ENCODE measurements at places on chromosomes 16 and 17.

GRCh38 chr16:59249011-59249410 lies 514.9 kb upstream of the GOT2 start:
- DNase-seq: no peak

DNA sequence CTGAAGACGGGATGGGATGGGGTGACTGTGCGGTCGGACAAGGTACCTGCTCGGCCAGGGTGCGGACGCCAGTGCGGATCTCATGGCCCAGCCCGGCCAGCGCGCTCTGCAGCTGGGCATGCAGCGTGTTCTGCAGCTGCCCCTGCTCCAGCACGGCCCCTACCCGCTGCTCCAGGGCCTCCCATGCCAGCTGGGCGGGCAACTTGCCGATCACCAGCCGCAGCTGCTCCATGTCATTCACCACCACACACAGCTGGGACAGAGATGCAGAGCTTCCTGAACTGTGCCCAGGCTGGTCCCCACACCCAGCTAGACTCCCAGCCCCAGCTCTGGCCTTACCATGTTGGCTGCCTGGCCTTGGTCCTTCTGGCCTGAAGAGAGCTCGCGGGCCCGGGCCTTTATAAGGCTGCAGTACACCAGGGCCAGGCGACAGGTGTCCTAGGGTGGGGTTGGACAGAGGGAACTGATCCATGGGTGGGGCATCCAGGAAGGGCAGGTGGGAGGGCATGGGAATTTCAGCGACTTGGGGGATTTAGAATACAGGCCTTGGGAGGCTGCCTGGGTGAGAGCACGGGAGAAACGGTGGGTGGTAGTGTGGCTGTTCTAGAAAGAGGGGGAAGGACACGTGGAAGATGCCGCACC lies 9.8 kb downstream of the UNC13D start:
- no peak for DNase-seq

- DNase-seq: no peak
These were observed 94.3 kb upstream of the ZFHX3 start for GRCh38 chr16:73142053-73142854.

DNA sequence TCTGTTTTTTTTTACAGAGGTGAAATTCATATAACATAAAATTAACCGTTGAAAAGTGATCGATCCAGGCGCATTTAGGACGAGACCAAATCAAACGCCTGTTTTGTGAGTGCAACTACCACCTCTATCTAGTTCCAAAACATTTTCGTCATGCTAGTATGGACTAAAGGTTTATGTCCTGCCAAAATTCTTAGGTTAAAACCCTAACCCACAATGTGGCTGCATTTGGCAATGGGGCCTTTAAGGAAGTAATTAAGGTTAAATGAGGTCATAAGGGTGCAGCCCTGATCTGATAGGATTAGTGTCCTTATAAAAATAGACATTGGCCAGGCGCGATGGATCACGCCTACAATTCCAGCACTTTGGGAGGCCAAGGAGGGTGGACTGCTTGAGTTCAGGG lies 32.8 kb upstream of the RCVRN start:
- DNase-seq: no peak

DNA sequence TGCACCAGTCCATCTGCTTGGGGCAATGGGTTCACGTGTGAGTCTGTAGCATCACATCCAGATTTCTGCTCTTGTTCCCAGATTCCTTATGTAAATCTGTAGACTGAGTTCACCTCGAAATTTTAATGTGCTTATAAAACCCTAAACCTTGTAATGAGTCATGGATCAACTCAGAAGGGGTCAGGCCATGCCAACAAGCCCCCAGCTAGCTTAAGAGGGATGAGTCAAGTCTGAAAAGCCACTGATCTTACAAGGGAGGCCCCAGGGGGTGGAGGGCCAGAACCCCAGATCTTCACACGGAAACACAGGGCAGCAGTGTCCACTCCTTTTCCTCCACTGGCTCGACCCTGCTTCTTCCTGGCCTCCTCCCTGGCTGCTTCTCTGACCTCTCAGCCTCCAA lies 399.1 kb upstream of the CDH5 start:
- DNase-seq: no peak

DNA sequence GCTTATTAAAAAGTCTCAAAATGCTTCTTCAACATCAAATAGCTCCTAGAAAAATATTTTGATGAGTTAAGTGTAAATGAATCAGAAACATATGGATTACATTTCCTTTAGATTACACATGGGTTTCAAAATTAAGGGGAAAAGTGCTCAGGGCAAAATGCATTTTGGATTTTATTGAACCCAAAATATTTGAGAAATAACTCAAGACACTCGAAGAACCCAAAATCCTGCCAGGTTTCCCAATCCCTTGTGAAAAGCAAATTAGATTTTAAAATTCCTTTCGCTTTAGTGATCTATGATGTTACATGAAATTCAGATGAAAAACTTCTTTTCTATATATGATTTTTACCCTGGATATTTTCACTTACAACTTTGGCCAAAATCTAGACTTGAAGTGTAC lies 847.4 kb upstream of the SOX9 start:
- DNase-seq: no peak

DNA sequence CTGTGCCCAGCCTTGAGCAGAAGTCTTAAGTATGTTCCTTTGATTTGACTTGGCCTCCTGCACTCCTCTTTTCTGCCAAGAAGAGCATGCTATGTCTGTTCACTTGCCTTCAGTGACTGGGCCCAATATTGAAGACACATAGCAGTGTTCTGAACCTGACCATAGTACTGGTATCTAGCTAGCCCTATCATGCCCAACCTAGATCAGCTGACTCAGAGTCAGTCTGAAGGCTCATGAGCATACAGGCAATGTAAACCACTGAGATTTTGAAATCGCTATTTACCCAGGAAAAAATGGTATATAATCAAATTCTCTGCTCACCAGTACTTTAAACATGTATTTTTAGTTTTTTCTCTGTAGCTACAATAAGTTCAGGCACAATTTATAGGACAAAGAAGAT lies 129.4 kb downstream of the TANC2 start:
- no peak for DNase-seq

GRCh38 chr16:77689971-77690370 lies 32.3 kb upstream of the NUDT7 start:
- DNase-seq: no peak

DNA sequence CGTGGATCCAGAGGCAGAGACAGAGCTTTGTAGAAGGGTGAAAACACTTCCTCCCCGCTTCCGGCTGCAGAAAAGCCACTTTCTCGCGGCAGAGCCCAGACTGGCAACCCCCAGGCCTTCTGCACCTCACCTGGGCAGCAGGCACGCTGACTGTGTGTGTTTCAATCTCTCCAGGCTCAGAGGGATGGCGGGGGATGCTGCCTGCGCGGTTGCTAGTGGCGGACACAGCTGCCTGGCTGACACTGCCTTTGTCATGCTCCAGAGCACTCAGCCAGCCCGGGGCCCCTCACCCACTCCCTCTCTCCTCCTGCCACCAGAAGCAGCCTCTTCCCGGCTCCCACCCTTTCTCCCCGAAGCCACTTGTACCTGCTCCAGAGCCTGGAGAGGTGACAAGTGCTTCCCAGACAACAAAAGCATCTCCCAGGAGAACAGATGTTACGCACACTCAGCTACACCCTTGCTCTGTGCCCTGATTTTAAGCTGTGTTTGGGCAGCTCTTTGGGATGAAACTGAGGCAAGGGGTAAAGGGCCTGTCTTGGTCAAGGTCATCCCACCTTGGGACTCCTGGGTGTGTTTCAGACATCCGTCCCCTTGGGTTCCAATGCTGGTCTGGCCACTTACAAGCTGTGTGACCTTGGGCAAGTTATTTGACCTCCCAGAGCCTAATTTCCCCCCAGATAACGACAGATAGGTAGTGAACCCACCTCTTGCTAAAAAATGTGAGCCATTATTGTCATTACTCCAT lies 9.2 kb upstream of the GLIS2 start:
- no peak for DNase-seq

DNA sequence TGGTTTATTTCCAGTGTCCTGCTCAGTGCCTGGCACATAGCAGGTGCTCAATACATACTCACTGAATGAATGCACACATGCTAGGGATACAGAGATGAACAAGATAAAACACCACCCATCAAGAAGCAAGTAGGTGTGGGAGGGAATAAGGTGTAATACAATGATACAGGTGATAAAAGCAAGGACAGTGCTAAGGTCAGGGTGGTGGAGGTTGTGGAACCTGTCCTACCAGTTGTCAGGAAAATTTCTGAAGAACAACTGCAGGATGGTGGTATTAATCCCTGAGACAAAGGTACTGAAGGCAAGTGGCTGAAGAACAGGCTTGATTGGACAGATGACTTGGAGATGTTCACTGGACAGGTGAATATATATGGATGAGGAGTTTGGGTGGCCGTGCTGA lies 1.8 kb downstream of the KNOP1 start:
- DNase-seq: no peak

DNA sequence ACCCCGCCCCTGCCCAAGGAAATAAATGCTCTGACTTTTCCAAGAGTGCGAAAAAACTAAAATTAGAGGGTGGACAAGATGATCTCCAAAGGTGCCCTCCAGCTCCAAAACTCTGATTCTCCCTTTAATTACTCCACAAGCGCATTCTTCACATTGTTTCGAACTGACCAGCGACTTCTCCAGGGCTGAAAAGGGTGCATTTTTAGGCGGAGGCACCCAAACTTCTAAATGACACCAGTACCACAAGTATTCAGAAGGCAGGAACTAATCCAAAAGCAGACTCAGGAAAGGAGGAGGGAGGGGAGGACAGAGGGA lies 750 bp downstream of the ZFHX3 start:
- DNase-seq: no peak

GRCh38 chr16:11058832-11059231 lies 114.5 kb downstream of the CLEC16A start:
- no peak for DNase-seq

DNA sequence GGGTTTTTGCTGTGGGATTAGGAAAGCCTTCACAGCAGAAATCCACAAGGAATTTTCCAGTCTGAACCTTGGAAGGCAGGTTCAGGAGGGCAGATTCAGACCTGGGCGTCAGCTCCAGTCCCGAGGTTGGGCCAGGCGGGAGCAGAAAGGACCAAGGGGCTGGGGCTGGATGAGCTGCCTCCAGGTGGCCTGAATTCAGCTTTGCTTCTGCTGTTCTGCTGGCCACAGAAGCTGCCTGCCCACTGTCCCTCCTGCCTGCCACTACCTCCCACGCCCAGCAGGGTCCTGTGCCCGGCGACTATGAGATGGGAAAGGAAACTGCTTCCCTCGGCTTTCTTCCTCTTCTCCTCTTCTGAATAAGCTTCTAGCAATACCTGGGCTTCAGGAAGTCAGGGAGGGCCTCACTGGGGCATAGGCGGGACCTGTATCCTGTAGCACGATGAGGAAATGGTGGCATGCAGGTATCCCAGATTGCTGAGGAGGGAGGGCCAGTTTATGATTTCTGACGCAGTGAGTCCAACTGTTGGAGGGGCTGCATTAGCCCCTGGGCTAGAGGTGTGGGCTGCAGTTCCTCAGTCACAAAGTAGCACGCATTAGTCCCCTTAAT lies 18.4 kb downstream of the TBX4 start:
- no peak for DNase-seq

DNA sequence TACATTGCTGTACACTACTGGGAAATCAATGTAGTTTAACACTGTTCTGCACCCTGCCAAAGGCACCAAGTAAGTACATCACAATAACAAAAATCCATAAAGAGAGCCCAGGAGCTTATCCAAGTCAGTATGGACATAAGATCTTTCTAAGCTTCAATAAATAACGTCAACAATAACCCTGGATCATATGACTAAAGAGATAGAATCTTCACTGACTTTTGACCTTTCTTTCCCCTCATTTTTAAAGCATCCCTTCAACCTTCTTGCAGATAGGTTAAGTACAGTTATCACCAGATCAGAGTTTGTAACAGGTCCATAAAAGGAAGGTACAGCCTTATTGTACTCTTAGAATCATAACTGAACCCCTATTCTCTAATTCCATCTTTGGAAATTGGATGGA lies 2.3 kb downstream of the CEP20 start:
- no peak for DNase-seq

- DNase-seq: no peak
These were observed 64.3 kb downstream of the ZDHHC7 start for GRCh38 chr16:84947022-84947421.

DNA sequence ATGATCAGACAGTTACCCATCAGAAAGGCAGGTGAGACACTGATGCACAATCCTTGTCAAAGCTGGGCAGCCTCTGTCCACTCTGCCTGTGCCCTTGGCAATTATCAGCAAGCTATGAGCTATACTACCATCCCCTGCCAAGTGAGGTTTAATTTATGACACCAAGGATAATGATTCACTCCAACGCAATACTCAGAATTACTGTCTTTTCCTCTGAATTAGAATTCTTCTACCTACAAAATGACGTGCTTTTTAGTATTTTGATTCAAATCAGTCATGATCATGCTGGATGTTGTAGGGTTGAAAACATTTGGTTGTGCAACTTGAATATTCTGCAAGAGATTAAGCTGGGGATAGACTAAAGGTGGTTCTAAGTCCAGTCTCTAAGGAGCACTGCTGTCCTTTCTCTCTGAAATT lies 116.8 kb upstream of the SOX9 start:
- DNase-seq: no peak

DNA sequence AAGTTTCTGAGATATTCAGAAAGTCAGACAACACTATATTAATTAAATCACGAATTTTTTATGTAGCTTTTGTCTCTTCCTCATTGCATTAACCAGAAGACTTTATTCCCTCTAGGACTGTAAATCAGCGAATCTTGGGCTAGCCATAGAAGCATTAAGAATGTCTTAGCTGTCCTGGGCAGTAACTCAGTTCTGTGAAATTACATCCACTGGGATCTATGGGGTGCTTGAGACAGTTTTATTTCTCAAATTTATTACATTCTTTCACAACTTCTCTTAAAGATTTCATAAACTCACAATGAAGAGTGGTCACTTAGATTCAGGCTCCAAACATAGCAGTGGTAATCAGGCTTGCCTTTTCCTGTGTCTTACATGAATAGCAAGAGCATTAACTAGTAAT lies 1153.4 kb downstream of the CDH8 start:
- DNase-seq: no peak

DNA sequence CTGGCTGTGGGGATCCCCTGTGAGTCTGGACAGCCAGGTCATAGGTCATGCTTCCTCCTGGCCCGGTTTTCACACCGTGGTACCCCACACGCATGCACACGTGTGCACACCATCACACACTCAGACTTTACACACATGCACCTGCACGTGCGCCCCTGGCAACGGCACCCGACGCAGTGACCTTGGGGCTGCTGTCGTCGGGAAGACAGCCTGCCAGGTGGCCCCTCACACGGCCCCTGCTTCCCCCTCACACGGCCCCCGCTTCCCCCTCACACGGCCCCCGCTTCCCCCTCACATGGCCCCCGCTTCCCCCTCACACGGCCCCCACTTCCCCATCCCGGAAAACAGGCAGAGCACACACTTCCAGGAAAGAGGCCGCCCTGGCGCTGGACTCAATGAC lies 45.1 kb downstream of the CBFA2T3 start:
- DNase-seq: no peak
